M059J (cell line): ENCODE measurements at places on chromosomes 7 and 10.
A peak's percentile ranks its signal among the peaks of the same experiment; 100 is the strongest.

GRCh38 chr10:34549001-34549400 is 266.1 kb downstream of the PARD3 start:
- no peak for DNase-seq

- no peak for DNase-seq
These were observed 68.0 kb downstream of the CAMK1D start for GRCh38 chr10:12417331-12417730.

DNA sequence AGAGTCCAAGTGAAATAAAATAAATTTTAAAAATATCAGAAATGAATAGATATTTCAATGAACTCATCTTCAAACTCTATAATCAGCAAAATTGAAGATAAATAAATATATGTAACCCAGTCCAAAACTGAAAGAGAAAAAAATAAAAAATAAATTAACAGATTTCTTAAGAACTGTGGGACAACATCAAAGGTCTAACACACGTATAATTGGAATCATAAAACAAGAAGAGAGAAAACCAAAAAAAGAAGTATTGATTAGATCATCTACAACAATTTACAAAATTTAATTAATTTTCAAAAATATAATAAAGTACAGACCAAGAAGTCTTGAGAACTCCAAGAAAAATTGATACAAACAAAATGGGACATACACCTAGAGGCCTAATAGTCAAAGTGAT is 625.8 kb upstream of the SORCS1 start:
- no peak for DNase-seq

- DNase-seq = no peak
These were observed 21.0 kb upstream of the AGMO start for GRCh38 chr7:15582773-15583172.

- no peak for DNase-seq
These were observed 72.6 kb downstream of the USP6NL start for GRCh38 chr10:11538834-11539190.

GRCh38 chr7:132511921-132512320 is 64.3 kb downstream of the PLXNA4 start:
- DNase-seq = no peak

GRCh38 chr7:74223711-74224510 is 14.1 kb downstream of the LAT2 start:
- no peak for DNase-seq

DNA sequence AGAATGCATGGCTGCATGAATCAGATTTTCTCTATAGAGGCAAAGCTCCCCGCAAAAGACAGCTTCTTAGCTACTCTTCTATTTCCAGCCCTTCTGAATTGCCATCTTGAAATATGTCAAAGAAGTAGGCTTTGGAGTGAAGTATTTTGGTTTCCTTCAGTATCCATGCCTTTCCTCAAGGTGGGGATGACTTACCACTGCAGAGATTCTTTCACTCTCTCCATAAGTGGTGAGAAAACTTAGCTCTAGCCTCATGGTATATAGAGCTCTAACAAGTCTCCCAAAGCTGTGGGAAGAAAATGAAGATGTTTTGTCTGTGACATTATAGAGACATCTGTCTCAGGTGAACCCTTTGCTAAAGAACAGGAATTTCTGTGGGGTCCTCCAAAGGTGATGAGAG is 89.6 kb upstream of the ITGB1 start:
- no peak for DNase-seq

- no peak for DNase-seq
These were observed 26.7 kb downstream of the ZNF277 start for GRCh38 chr7:112233048-112233697.

GRCh38 chr7:46257761-46258448 is 336.8 kb upstream of the IGFBP3 start:
- DNase-seq = peak; percentile 88

GRCh38 chr7:18243731-18244130 is 216.1 kb upstream of the PRPS1L1 start:
- no peak for DNase-seq

DNA sequence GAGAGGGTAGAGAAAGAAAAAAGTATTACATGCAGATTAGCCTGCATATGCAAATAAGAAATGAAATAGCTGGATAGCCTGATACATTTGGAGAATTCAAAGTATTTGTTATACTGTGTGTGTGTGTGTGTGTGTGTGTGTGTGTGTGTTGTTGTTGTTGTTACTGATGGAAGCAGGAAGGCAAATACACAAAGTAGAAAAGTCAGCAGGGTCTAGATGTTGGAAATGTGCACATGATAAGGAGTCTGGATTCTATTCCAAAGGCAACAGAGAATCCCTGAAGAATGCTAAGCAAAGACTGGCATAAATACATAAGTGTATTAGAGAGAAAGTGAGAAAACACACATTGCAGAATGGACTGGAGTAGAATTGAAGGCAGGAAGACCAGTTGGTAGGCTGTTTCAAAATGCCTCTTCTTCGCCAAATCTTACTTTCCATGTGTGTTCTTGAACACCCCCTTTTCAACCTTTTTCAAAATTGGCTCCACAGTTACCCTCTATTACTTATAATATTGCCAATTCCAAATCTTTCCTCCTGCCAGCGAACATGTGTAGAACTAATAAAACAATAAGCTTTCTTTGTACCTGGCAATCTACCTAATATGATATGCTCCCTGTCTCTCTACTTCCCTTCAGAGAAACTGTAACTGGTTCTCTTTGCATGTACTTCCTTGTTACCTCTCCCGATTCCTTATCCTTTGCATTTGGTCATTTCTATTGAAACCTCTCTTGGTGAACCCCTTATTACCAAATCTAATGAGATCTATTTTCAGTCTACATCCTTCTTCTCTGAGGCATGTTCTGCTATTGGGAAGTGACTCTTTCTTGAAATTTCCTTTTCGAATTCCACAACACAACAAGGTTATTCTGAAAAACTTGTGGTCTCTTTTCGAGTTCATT is 6.2 kb downstream of the CPED1 start:
- DNase-seq = no peak

GRCh38 chr7:3636131-3636860 is 335.2 kb downstream of the SDK1 start:
- DNase-seq = no peak

DNA sequence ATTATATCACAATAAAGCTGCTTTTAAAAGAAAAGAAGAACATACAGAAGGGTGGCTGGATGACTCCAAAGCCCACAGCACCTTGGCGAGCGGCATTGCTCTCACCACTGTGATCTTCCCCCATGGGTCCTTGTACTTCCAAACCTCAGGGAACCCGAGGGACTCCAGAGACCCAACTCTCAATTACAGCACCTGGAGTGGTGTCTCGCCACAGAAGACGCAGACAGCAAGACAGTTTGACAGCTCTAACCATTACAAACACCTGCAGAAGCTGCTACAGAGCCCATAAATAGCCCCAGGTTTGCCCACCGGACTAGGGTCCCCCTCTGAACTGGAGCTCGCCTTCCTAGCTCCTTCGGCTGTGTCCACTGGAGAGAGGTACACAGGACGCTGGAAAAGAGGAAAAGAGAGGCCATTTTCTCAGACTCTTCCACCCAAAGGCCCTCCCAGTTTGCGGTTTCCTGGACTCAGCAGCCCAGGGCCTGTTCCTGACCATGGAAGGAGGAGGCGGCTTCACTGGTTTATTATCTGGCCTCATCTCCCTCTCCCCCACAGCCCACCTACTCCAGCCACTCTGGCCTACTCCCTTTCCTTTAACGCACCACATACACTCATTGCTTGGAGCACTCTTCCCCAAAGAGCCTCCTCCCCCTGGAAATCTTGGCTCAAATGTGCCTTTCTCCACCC is 1.9 kb downstream of the PIK3AP1 start:
- no peak for DNase-seq

DNA sequence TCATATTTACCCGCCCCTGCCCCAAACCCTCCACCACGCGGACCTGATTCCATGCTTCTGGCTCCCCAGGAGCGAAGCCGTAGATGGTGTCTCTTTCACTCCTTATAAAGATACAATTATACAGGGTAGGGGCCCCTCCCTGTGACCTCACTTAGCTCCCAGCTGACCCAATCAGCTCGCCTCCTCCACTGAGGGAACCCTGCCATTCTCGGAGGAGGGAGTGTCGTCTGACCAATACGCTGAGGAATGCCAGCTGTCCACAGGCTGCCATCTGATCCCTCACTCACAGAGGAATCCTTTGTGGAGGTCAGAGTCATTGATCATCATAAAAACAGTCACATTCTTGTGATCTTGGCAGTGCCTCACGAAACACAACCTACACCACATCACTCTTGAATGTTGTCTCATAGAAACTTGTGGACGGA is 67.5 kb upstream of the INSIG1 start:
- DNase-seq = peak; percentile 100

GRCh38 chr7:44155191-44156185 is 14.4 kb upstream of the MYL7 start:
- no peak for DNase-seq

DNA sequence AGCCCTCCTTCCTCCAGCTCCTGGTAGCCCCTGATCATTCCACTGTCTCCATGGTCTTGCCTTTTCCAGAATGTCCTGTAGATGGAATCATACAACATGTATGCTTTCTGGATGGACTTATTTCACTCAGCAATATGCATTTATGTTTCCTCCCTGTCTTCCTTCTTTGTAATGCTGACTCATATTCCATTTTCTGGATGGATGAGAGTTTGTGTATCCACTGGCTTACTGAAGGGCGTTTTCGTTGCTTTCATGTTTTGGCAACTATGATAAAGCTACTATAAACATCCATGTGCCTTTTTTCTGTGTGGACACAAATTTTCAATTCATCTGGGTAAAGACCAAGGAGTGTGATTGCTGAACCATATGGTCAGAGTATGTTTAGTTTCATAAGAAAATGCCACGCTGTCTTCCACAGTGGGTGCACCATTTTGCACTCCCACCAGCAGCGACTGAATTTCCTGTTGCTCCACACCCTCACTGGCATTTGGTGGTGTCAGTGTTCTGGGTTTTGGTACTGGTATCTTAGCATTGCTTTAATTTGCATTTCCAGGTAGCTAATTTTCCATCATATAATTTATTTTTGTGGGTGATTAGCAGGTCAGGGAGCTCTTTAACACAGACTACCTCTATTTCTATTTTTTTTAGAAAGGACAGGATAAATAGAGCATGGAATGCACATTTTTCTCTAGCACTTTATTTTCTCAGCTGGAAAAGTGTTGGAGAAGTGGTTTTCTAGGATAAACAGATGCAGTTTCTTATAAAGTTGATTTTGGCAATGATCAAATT is 252.2 kb downstream of the WDR37 start:
- DNase-seq = no peak

DNA sequence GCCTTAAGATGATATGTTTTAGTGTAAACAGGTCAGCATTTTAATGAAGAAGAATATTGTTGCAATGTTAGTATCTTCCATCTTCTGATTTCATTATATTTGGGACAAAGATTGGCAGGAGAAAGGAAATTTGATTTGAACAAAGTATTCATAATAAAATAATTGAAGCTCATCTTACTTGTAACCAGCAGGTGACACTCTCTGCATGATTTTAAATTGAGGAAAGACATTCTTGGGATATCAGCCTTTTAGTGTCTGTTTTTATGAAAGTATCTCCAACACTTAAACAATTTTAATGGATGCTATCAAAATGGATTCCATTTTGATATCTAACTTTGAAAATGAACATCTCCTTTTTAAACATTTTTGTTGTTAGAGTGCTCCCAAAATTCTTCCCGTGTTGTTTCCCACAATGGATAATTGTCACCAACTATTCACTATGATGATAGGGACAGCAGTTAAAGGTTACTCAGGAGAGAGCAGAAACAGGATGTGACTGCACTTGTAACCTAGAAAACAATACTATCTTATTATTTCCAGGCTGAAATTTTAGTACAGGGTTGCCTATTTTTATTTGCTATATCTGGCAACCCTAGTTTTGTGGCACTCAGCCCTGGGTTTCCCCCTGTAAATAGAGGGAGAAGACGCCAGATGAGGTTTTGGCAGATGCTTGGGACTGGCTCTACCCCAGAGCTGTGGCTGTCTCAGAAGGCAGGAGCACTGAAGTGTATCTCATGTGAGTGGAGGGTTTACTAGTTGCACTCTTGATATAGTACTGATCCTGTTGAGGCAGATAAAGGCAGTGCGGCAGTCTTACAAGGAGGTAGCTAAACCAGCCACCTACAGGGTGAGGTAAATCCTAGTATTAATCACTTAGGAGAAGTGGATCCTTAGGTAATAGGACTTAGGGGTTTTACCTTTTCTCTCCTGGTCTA is 31.0 kb upstream of the ABCB4 start:
- DNase-seq = peak; percentile 36

GRCh38 chr7:106778656-106779250 is 86.3 kb upstream of the PIK3CG start:
- peak; percentile 45 for DNase-seq

- DNase-seq = no peak
These were observed 411.1 kb upstream of the MGMT start for GRCh38 chr10:129055986-129056385.

DNA sequence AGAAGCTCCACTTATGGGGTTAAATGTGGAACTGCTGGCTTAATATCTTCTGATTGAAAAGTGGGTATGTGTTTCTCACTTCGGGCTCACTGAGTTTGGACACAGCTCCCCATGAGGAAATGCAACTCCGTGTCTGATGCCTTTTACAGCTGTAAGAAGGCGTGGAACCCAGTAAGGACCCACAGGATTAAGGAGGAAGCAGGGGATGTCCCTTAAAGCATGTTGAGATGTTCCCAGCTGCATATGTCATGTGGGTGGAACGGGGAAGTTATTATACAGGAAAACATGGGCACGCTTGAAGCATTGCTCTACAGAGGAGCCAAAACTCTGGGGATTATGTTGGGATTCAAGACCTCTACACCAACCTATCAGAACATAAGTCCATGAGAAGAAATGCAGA is 224.4 kb downstream of the NEBL start:
- DNase-seq = no peak

DNA sequence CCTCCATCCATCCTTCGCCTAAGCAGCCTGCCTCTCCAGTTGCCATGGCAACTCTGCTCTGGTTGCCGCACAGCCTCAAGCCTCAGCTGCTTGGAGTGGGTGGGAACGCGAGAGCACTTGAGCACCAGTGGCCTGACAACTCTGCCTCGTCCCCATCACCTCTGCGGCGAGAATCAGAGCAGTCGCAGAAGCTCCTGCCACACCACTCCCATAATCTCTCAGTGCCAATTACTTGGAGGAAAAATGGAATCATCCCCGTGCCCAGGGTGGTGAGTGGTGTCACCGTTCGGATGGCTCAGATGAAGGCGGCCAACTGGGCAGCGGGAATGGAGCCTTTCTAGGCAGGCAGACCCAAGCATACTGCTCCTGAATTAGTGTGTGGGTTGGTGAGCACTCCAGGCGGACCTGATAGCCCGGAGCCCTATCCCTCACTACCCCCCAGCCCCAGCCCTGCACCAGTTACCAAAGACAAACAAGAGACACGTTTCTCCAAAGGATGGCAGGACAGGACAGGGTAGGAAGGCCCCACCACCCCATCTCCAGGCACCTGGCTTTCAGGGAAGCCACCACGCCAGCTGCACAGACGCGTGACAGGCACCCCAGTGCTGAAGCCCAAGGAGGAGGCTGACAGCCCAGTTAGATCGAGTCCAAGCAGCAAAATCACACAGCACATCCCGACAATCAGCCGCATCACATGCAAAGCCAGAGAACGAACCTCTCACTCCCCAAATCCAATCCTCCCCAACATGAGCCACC is 335.4 kb downstream of the PTPRN2 start:
- no peak for DNase-seq

- no peak for DNase-seq
These were observed 73.5 kb downstream of the ZRANB1 start for GRCh38 chr10:125015356-125015944.
